ENCODE measurements at places on chromosomes 7 and 10.

DNA sequence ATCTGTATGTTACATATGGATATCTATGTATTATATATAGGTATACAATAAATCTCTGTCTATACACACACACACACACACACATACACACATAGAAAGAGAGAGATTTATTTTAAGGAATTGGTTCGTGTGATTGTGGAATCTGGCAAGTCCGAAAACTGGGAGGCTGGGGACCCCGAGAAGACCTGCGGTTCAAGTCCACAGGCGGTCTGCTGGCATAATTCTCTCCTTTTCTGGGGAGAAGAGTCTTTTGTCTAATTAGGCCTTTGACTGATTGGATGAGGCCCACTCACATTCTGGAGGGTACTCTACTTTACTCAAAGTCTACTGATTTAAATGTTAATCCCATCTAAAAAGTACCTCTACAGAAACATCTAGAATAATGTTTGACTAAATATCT lies 65.1 kb downstream of the PAPSS2 start:
- DNase-seq: no peak

DNA sequence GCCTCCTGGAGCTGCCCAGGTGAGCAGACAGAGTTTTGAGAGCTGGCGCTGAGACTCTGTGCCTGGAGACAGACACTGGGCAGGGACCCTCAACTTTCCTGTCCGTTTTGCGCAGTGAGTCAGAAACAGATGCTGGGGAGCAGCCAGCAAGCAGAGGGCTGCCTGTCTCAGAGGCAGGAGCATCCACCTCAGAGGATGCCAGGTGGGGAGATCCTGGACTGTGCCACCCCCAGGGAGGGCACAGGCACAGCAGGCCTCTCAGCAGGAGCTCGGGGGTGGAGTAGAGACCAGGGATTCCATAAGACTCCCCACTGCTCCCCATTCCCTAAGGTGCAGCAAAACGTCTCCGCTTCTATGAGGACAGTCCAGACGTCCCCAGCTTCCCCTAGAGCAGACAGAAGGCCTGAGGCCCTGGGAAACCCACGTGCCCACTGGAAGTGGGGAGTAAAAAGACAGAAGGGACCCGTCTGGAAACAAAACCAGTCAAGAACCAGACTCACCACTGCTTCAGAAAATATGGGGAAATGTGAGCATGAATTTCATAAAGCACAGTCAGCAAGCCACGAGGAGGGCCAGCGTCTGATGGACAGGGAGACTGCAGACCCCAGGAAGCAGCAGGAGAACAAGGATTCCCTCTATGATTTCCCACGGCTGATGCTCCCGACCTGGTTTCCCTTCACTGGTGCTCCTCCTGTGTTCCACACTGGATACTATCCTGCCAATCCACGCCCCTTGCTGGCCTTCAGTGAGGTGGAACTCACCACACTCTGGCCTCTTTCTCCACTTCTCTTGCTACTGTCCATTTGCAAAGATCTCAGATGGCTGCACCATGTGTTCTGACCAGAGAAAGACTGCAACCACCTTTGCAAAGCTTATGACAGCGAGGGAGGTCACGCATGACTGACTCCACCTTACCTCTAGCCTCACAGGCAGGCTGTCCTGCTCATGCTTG lies 151.3 kb upstream of the FAM20C start:
- no peak for DNase-seq

- no peak for DNase-seq
Observed at GRCh38 chr10:34723750-34724149, 91.3 kb downstream of the PARD3 start.

GRCh38 chr7:148809856-148810255 lies 74.2 kb downstream of the EZH2 start:
- DNase-seq: no peak

DNA sequence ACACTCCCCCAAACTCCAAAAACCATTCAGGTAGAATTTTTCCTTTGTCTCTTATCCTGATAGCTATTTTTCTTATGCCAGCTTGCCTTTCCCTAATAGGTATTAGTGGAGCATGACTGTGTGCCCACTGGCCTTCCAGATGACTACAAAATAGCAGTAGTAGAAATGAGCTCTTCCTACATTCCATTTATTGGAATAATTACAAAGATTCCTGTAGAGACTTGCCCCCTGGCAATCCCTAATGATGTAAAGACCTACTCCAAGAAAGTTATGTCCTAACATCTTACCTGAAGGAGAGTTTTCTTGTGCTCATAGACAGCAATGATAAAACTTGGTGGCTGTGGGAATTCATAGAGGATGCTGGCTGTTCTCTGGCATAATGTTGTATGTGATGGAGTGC lies 501.8 kb downstream of the GATA3 start:
- no peak for DNase-seq

DNA sequence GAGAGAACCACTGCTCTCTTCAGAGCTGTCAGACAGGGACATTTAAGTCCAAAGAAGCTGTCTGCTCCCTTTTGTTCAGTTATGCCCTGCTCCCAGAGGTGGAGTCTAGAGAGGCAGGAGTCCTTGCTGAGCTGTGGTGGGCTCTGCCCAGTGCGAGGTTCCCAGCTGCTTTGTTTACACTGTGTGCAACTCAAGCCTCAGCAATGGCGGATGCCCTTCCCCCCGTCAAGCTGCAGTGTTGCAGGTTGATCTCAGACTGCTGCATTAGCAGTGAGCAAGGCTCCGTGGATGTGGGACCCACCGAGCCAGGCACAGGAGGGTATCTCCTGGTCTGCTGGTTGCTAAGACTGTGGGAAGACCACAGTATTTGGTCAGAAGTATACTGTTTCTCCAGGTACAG lies 438.9 kb downstream of the ARL4A start:
- DNase-seq: no peak
